ENCODE measurements at places on chromosomes 1 and 21.
A peak's percentile ranks its signal among the peaks of the same experiment; 100 is the strongest.

- no peak for DNase-seq
These were observed 136.1 kb upstream of the HOOK1 start for GRCh38 chr1:59678493-59679228.

GRCh38 chr1:43802356-43802980, 95.1 kb downstream of the ST3GAL3 start:
- DNase-seq: no peak

DNA sequence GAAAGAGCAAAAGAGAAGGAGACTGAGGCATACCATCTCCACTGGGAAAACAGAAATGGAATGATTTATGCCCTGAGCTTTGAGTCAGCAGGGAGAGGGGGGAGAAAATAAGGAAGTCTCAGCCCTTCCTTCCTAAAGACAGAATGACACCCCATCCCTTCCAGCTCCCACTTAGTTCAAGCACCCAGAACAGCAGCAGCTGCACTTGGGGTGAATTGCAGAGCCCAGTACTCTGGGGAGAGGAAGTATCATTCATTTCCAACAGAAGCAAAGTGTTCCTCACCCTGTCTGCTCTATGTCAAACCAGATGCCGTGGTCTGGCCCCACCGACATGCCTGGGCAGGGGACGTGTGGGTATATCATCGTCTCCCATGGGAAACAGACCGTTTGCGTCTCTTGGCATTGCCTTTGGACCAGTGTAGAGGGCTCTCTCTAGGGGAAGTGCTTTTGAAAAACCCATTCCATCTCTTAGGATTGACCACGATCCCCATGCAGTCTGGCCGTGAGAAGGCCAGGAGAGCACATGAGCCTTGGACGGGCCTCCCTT, 1.1 kb upstream of the KCNJ15 start:
- DNase-seq: no peak

GRCh38 chr1:236576004-236576403, 28.3 kb downstream of the HEATR1 start:
- DNase-seq: no peak

DNA sequence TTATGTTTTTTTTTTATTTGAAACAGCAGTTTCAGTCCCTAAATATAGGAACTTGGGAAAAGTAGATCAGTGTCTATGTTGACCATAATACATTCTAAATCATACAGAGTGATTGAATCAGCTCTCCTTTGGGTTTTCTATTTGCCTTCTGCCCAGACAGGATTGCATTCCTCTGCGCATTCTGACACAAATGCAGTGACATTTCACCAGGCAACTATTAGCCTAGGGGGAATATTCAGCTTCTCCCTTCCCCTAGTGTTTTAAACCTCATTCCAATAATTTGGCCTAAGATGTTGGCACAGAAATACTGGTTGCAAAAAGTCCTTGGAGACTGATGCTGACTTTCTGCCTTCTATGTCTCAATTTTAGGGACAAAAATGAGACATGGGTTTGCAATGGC, 172.8 kb downstream of the PTGER3 start:
- no peak for DNase-seq

DNA sequence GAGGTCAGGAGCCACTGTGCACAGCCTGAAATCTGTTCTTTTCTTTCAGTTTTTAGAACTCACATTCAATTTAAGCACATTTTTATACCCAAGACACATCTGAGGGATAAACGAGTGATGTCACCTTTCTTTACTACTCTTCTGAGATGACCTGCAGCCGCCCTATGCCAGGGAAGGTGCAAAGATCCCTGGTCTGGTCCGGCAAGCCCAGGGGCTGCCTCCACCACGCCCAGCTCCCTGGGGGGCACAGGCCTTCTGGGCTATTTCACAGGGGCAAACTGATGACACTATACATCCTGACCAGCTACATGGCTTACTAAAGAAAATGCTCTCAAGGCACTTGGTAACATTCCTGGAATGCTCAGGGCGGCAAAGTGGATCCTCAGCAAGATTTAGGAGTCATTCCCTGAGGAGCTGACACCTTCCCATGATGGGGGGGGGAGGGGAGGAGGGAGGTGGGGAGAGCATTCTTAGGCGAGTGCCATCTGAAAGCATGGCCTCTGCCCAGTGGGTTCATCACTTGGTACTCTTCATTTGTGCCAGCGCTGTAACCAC, 11.3 kb downstream of the MRAP start:
- DNase-seq: no peak

- DNase-seq: no peak
These were observed 169.0 kb downstream of the CHRM3 start for GRCh38 chr1:239555350-239555749.

DNA sequence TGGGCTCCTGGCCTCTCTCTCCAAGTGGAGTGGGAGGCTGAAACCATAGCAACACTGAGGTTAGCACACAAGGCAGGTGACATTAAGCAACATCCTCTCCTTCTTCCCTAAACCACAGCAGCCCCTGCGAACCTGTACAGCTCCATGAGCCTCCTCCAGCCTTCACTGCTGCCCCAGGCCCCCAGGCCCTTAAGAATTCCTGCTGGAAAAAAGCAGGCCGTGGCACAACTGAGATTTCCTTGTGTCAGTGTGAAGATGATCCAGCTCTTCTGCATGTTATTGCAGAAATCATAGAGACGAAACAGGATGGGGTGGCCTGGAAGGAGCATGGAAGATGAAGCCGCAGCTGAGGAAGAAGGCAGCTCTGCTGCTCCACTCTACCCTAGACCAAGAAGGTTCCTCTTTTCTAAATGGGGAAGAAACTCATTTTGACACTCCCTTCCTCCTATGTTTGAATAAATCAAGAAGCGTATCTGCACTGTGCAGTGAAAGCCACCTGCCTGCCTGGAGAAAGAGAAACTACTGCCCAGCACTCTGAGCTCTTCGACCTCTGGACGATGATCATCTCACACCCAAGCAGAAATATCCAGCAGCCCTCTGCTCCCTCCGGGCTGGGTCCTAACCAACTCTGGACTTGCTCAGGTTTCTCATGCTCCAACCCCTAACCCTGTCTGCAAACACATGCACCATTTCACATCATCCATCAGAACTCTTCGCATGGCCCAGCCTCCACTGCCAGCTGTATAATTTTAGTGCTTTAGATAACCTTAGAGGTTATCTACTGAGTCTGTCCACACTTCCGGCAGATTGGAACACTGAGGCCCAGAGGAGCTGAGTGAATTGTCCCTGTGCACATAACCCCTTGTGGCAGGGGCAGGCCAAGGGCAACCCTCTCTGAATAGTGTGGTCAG, 20.7 kb downstream of the SH3BP5L start:
- no peak for DNase-seq

DNA sequence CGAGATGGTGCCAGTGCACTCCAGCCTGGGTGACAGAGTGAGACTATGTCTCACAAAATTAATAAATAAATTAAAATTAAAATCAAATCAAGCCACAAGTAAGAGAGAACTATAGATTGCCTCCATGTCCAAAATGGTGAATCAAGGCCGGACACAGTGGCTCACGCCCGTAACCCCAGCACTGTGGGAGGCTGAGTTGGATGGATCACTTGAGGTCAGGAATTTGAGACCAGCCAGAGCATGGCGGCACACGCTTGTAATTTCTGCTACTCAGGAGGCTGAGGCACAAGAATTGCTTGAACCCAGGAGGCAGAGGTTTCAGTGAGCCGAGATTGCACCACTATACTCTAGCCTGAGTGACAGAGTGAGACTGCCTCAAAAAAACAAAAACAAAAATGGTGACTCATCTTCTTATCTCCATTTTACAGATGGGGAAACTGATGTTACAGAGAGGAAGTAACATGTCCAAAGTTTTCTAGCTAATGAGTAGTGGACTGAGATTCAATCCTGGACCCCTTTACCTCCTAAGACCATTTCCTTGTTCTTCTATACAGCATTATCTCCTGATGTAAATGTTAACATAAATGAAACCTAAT, 99.0 kb upstream of the HNRNPU start:
- DNase-seq: no peak

GRCh38 chr1:171472183-171472647, 13.1 kb upstream of the PRRC2C start:
- DNase-seq: no peak

DNA sequence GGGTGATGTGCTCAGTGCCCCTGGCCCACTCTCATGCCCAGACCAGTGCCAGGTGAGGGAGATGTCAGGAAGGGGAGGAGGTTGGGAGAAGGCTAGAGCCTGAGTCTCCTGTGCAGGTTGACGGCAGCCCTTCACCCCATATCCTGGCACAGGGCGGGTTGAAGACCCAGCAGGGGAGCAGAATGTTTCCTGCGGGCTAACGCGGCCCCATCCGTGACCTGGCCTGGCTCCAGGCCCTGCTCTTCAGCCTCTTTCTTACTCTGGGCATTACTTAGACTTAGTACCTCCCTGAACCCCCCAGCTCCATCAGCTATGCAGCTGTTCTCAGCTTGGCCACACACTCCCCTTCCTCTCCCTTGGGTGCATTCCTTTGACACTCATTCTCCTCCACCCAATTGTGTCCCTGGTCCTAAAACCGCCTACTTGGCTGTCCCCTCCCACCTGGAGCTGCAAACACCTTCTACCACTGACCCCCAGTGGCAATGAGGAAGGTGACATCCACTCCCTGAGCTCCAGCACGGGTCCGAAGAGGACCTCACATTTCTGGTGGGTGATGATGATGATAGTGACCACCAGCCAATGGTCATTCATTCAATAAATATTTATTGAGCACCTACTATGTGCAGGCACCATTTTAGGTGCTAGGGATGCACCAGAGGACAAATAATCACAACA, 179.0 kb downstream of the PTPRU start:
- DNase-seq: no peak

DNA sequence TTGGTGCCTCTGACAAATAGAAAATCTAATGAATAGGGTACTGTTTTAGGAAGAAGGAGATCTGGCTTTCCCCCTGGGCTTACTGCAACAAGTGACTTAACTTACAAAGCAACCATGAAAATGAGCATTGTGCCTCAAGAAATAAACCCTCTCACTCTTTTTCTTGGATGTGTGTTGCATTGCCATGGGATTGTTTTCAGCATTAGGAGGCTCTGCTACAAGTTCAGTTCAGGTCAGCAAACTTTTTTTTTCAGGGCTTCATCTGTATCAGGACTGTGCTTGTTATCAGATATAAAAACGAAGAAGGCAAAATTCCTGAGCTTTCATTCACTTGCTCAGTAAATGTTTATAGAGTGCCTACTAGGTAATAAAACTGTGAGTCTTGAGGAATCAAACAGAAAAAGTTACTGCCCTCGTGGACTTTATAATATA, 37.8 kb upstream of the DOCK7 start:
- no peak for DNase-seq

- DNase-seq: no peak
These were observed 40.5 kb upstream of the GALNT2 start for GRCh38 chr1:230026572-230026971.

- DNase-seq: peak; percentile 66
These were observed 26.1 kb downstream of the GPR3 start for GRCh38 chr1:27418326-27419185.

- DNase-seq: peak; percentile 5
These were observed 24.6 kb downstream of the RUNX3 start for GRCh38 chr1:24905355-24905978.

GRCh38 chr1:1671365-1672119, 12.7 kb upstream of the CDK11B start:
- DNase-seq: no peak

DNA sequence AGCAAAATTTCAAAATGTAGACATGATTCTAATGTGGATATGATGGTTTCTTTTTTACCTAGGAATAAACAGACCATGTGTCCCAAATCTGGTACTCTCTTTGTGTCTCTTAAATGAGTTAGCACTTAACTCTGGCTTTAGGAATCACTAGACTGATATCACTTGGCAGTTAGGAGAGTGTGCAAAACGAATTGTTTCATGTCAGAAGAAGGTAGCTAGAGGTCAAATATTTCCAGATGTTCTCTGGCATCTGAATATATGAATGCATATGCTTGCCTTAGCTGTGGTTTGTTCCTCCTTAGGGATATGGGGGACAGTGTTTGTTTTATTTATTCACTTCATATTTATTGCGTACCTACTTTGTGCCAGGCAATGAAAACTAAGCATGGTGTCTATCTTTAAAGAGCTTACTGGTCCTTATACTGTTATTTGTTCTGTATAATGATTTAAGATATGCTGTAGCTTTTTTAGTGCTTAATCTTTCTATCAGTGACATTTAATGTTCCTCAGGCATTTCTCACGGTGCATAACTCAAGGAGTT, 65.2 kb downstream of the LRRC8C start:
- DNase-seq: no peak

GRCh38 chr1:116560704-116561490, 9.9 kb downstream of the CD58 start:
- no peak for DNase-seq

GRCh38 chr21:31873275-31873695, 465 bp downstream of the HUNK start:
- DNase-seq: peak; percentile 14

DNA sequence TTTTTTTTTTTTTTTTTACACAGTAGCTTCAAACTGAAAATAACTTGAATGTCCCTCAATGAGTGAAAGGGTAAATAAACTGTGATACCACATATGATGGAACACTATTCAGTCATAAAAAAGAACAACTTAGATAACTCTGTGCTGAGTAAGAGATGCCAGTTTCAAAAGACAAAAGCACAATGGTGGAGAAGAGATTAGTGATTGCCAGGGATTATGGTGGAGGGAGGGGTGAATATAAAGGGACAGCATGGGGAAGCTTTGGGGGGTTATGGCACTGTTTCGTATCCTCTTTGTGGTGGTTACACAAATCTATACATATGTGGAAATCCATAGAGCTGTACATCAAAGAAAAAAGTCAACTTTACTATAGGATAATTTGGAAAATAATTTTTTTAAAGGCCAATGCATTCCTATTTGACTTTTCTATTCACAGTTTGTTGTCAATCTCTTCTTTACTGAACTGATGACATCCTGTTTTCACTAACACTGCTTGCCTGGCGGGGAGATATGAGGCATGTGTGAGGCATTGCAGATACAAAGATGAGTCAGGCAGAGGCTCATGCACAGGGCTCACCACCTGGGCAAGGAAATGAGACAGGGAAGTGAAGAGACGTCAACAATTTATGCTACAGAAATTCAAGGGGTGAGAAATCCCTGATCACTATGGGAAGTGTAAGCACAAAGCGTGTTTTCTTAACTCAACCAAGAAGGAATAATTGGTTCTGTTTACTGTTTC, 302.7 kb downstream of the DUSP10 start:
- peak; percentile 60 for DNase-seq
